ENCODE measurements at places on chromosomes 3 and 15.
A peak's percentile ranks its signal among the peaks of the same experiment; 100 is the strongest.

DNA sequence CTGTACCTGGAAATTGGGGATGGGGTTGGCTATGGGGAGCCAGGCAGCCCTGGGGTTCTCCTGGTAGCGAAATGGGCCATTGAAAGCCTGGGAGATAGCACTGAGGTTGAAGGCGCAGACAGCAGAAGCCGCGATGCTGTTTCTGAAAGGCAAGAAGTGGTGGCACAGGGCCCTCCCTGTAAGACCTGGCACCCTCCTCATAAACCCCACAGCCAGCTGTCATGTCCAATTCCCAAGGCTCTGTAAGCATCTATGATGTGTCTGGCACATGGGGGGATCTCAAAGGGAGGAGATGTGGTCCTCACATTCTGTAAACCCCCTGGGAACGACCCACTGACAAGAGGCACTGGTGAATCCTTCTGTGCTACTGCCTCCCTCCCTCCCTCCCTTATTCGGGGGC, 104.0 kb downstream of the SEMA5B start:
- no peak for DNase-seq

GRCh38 chr3:8554696-8555095, 53.1 kb downstream of the LMCD1 start:
- no peak for DNase-seq

DNA sequence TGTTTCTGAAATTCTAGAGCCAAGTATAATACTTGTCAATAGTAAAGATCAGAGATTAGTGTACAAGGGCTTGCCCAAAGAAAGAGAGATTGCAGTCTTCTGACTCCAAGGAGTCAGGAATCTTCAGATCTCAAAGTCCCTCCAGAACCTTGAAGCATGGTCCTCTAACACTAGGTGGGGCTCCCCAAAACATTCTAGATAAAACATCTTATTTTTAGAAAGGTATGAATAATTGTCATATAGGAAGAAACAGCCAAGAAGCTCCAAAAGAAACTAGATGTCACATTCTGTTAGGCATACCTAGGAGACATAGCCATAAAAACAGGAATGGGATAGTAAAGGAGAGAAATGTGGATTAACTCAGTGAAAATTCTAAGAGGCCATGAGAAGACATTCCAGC, 10.7 kb downstream of the MUC13 start:
- DNase-seq: no peak

GRCh38 chr3:52086976-52087663, 30.7 kb upstream of the DUSP7 start:
- DNase-seq: peak; percentile 67

- no peak for DNase-seq
Measured at GRCh38 chr3:40022297-40022827, 213.0 kb downstream of the MYRIP start.

GRCh38 chr15:24683736-24684135, 8.2 kb downstream of the NPAP1 start:
- no peak for DNase-seq
